ENCODE measurements at places on chromosomes 6 and 20.
A peak's percentile ranks its signal among the peaks of the same experiment; 100 is the strongest.

DNA sequence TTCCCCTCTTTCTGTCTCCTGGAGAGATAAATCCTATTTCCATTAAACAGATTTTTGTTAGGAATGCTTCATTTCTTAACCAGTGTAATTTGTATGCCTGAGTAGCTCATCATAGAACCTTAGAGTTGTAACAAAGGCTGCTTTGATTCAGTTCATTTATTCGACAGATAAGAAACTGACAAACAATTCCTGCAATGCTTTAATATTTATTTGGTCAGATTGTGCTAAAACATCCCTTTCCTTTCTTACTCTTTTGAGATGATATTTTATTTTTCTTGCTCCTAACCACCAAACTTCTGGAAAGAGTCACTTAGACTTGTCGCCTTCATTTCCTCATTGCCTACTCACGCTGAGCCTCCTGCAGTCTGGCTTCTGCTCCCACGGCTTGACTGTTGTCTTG, 89.0 kb upstream of the SUPT3H start:
- no peak for DNase-seq

GRCh38 chr6:125533710-125534397, 215.6 kb upstream of the HEY2 start:
- DNase-seq: no peak

DNA sequence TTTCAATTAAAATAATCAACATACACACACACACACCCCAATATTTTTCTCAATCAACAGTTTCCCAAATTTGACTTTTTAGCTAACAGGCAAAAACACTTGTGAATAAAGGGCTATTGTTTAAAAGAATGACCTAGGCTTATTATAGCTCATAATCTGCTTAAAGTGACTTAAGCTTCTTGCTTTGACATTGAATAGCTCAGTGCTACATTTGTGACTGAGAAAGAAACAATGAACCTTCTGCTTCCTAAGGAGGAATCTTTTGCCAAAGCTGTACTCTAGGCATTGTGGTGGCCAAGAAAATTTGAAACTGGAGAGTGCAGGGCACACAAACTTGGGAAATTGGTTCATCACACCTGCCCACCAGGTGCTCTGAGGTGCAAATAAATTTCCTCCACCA, 282.0 kb downstream of the SYNE1 start:
- no peak for DNase-seq

- DNase-seq: no peak
These were observed 242.3 kb upstream of the SUPT3H start for GRCh38 chr6:45619994-45620471.

DNA sequence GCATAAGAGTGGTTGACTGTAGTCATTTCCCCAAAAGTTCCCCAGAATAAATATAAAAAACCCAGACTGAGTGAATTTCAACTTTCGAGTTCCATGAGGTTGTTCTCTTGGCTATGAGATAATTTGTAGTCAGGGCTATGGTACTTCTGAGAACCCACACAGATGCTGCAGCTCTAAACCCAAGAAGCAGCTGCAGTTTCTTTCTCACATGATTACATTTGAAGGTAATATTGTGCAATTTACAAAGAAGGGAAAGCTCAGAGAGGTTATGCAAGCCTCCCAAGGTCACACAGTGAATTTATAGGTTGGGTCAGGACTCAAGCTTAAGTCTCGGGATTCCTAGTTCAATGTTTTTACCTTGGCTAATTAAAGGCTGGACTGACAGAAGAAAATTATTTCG, 29.7 kb upstream of the CD93 start:
- no peak for DNase-seq

GRCh38 chr6:155050311-155050710, 55.2 kb downstream of the TIAM2 start:
- no peak for DNase-seq

DNA sequence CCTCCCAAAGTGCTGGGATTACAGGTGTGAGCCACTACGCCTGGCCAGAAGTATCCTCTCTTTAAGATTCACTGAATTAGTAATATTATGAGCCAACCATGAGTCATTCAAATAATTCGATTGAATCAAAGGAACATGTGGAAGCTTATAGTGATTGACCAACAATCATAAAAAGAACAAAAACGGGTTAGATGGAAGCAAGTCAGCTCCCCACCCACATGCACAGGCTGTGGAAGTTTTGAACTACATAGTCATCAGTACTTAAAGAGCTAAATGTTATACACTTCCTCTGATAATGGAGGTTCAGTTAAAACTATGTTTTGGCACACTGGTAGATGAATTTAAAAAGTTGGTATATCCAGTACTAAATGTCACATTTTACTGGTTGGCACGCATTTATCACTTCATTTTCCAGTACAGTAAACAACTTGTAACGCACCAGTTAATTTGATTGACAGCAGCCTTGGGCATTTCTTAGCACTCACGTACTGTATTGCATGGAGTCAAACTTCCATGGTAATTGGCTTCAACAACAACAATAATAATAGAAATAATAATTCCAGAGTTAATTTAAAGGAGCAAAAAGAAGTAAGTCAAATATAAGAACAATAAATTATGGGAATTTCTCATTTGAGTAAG, 1107.3 kb upstream of the MAP3K7 start:
- no peak for DNase-seq

GRCh38 chr6:153312634-153313033, 181.6 kb upstream of the RGS17 start:
- no peak for DNase-seq

DNA sequence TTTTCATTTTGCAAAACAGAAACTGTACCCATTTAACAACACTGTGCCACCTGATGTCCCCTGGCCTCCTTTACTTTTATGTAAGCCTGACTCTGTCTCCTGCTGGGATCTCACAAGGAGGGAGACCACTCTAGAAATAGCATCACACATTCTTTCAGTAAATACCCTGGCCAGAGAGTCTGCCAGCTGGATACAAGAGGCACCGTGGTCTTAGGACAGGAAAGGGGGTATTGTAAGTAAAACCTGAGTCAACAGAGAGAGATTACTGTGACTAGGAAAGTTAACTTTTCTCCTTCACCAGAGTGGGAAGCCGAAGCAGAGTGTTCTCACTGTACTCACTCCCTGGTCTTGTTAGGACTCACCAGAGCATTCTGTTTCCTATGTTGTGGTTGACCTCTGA, 27.8 kb downstream of the CMTR1 start:
- DNase-seq: no peak

DNA sequence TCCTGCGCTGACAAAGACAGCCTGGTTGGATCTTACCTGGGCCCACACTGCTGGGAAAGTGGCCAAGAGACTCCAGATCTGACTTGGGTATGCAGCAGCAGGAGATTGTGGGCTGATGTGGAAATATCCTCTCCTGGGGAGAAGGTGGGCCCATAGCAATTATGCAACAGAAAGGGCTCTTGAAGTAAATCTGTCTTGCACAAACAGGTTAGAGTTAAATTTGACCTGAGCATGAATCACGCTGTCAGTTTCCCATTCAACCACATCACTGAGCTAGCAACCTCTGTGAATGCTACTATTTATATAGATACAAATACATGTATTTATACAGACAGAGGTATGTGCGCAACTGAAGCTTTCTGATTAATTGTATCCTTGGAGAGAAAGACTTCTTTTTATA, 28.3 kb upstream of the PDYN start:
- no peak for DNase-seq

- DNase-seq: no peak
These were observed 260.6 kb downstream of the ERMARD start for GRCh38 chr6:170012037-170012330.

GRCh38 chr20:48411245-48411644, 416.6 kb downstream of the PREX1 start:
- no peak for DNase-seq

- DNase-seq: no peak
These were observed 155.5 kb upstream of the AKAP12 start for GRCh38 chr6:151084275-151084674.

DNA sequence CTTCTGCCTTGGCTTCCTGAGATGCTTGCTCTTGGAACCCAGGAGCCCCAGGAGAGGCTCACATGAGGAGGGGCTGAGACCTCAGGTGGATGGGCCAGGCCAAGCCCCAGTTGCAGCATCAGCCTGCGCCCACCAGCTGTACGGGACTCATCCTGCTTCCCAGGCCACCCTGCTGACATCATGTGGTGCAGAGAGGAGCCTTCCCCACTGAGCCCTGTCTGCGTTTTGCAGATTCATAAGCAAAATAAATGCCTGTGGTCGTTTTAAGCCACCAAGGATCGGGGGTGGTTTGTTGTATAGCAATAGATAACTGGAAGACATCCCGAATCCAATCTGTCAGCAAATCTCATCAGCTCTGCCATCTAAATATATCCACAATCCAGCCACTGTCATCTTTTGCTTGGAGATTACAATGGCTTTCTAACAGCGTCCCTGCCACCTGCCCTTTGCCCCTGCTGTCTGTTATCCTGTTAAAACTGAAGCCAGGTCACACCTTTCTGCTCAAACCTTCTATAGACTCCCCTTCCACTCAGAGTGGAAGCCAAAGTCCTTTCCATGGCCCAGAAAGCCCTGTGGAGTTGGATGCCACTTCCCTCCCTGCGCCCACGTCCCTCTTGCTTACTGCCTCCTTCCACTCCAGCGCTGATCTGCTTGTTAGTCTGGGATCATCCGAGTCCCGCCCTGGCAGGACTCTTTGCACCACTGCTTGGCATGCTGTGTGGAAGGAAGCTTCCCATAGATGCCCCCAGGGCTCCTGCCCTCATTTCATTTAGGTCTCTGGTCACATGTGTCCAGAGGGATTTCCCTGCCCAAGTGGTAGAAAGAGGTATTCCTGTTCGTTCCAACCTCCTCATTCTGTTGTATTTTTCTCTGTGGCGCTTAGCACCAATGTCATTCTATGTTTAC, 24.0 kb upstream of the MLN start:
- no peak for DNase-seq

DNA sequence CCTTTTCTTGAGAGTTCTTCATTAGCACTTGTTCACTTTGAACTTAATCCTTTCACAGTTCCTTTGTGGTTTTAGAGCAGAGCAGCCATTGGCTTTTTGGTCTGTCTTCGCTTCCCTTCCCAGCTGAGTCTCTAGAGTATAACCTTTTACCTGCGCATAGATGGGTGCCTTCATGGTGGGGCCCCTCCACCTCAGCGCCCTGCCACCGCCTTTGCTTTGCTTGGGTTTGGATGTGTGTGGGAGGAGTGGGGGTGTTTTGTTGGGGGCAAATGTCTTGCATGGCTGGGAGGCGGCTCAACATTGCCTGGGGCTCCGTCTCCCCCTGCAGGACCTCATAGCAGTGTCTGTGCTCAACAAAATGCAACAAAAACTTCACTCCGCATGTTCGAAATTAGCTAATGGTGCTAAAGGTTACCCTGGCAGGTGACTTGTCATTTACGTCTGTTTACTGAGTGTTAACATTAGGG, 11.9 kb downstream of the PYGB start:
- no peak for DNase-seq

GRCh38 chr20:63534831-63535651, 2.1 kb downstream of the PTK6 start:
- peak; percentile 23 for DNase-seq

DNA sequence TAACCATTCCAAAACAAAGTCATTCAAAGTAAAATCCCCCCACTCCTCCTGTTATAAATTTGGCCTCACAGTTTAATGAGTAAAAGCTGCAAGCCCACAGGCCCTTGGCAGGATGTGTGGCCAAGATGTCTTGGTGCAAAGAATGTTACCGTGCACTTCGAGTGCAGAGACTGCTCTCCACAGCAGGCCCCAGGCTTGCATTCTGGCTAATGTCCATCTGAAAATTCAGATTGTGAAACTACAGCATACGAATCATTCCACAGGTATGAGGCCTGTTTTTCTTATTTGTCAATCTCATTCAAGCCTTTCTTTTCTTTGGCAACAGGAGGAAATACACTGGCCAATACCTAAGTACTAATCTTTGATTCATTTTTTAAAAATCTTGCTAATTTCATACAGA, 7.1 kb downstream of the RPS6KA2 start:
- DNase-seq: no peak

- DNase-seq: no peak
These were observed 355.1 kb downstream of the HAO1 start for GRCh38 chr20:7585126-7585679.

DNA sequence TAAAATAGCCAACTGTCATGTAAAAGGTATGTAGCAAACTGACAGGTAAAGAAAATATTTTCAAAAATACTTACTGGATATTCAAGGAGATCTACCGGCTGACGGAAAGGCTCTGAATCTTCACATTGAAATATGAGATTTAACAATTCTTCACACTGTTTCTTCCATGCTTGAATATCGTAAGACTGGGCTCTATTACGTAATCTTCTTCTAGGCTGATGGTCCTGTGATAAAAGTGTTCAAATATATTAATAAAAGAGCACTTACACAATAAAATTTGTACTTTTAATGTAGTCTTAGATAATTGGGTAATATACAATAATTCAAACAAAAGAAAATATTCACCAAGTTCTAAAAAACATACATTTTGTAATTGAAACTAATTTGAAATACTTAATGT, 87.4 kb downstream of the IRAK1BP1 start:
- no peak for DNase-seq

DNA sequence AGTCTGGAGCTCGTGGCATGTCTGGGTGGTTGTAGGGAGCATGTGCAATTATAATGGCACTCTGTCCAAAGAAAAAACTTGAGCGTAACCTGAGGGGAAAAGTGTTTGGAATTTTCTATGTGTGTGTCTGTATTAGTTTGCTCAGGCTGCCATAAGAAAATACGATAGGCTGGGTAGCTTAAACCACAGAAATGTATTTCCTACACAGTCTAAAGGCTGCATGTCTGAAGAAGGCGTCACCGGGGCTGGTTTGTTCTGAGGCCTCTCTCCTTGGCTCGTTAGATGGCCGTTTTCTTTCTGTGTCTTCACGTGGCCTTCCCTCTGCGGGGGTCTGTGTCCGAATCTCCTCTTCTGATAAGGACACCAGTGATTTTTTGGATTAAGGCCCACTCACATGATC, 59.0 kb downstream of the IGF2R start:
- DNase-seq: no peak

DNA sequence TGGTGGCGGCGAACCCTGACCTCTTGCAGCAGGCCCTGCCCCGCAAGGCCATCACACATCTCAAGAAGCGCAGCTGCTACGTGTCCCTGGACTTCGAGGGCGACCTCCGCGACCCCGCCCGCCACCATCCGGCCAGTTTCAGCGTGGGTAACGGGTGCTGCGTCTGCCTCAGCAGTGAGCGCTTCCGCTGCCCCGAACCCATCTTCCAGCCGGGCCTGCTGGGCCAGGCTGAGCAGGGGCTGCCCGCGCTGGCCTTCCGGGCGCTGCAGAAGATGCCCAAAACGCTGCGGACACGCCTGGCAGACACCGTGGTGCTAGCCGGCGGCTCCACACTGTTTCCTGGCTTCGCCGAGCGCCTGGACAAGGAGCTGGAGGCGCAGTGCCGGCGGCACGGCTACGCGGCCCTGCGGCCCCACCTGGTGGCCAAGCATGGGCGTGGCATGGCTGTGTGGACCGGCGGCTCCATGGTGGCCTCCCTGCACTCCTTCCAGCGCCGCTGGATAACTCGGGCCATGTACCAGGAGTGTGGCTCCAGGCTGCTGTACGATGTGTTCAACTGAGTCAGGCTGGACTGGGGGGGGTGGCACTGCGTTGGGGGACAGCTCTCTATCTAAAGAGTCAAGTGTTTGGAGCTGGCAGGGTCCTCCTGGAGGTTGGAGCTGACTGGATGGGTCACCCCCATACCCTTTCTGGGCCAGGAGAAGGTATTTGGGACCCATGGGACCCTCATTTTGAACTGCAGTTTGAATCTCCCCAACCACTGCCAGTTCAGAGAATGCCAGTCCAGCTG, 1.1 kb downstream of the ACTL10 start:
- peak; percentile 76 for DNase-seq

Data from activated B cell treated with CpG ODN at 0.5 μM for 24 hours (primary cell).